ENCODE measurements at places on chromosomes 7 and 10. TPM values are rescaled to one million over a fixed set of nuclear protein-coding genes. Genes with fewer than 3 reads are reported as not detected.

GRCh38 chr10:128437786-128438345 is 311.6 kb upstream of the MKI67 start:
- no peak for DNase-seq

DNA sequence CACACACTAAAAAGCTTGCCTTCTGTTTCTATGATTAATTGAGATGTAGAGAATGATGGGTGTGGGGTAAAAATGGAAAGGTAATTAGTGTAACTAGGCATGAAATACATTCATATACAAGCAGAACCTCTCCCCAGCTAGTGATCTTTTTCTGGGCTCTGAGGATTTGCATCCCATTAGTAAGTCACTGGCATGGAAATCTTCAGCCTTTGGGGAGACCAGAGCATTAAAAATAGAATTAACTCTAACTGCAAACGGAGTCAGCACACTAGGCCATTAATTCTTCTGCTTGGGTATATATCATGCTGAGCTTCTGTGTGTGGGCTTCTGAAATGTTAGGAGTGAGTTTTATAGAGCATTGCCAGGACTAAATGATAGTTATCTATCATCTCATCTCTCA is 128.9 kb downstream of the HDAC9 start:
- no peak for DNase-seq

DNA sequence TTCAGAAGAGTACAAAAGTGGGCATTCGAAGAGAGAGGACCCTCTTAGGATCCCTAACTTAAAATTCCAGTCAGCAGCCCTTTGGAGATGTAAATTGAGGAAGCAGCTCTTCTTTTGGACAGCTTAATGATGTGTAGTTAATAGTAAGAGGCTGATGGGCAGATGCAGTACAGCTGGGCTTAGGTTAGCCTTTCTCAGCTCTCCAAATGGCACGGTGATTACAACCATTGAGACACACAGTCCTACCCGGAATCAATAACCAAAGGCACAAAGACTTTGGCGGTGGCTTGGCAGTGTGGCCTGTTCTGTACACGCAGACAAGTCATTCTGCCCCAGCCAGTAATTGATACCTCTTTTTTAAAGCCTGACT is 26.8 kb downstream of the GAD2 start:
- no peak for DNase-seq

- DNase-seq: no peak
These were observed 11.5 kb downstream of the ELFN1 start for GRCh38 chr7:1681581-1681980.

DNA sequence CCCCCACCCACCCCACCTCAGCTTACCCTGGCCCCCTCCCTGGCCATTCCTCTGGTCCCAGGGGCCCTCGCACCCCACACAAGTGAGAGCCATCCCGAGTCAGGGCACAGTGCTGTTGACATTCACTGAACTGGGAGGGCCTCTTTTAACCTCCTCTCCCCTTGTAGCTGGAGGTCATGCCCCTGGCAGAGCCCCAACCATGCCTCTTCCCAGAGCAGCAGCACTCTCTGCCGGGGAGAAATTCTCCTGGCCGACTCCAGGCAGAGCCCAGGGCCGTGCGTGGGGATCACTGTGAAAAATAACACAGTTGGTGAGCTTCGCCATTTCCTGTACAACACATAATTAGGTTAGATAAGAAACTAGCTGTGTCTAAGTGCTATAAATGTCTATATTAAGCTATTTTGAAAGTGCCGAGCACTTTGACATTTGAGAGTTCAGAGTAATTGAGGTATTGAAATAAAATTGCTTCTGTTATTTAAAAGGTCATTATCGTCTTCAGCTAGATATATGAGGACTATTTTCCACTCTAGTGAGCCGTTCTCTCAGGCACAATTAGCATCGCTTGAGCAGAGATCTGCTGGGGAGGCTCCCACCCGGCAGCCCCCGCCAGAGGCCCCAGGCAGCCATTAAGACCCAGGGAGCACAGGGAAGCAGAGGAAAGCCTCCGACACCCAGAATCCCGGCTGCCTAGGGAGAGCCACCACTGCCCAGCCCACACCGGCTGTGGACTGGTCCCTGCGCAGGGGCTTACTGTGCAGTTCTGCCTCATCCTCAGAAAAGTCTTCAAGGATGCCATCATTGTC is 62.4 kb upstream of the LRRC18 start:
- no peak for DNase-seq

GRCh38 chr10:100653957-100654781 is 91.2 kb upstream of the PAX2 start:
- DNase-seq: no peak

DNA sequence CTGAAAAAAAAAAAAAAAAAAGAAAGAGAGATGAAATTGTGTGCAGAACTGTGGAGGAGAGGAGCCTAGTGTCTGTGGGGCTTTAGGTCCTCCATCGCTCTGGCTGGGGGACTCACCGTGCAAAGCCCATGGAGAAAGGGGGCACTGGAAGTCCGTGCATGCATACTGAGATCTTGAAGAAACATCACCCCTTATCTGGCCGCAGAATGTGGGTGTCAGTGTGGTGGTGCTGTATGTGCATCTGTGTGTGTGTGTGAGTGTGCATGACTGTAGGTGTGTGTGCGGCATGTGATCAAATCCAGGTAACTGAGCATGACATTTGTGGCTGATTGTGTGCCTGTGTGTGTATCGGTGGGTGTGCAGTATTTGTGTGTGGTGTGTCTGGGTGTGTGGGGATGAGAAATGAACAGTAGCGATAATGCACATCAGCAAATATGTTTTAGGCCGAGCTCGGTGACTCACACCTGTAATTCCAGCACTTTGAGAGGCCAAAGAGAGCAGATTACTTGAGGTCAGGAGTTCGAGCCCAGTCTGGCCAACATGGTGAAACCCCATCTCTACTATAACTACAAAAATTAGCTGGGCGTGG is 8.8 kb upstream of the CLDN3 start:
- no peak for DNase-seq

GRCh38 chr10:123103944-123104343 is 31.8 kb upstream of the HMX3 start:
- no peak for DNase-seq

GRCh38 chr7:152937282-152937681 is 177.7 kb downstream of the ACTR3B start:
- DNase-seq: no peak

DNA sequence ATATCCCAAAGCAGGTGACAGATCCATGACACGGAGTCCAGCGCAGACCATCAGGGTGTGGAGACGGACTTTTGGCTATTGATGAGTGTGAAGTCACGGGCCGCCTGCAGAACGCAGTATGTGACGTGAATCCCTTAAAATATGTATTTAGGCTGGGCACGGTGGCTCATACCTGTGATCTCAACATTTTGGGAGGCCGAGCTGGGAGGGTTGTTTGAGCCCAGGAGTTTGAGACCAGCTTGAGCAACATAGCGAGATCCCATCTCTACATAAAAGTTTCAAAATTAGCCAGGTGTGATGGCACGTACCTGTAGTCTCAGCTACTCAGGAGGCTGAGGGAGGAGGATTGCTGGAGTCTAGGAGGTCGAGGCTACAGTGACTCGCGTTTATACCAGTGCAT is 1.9 kb upstream of the AMZ1 start:
- DNase-seq: no peak

GRCh38 chr7:94761451-94761850 is 105.5 kb upstream of the SGCE start:
- DNase-seq: no peak

DNA sequence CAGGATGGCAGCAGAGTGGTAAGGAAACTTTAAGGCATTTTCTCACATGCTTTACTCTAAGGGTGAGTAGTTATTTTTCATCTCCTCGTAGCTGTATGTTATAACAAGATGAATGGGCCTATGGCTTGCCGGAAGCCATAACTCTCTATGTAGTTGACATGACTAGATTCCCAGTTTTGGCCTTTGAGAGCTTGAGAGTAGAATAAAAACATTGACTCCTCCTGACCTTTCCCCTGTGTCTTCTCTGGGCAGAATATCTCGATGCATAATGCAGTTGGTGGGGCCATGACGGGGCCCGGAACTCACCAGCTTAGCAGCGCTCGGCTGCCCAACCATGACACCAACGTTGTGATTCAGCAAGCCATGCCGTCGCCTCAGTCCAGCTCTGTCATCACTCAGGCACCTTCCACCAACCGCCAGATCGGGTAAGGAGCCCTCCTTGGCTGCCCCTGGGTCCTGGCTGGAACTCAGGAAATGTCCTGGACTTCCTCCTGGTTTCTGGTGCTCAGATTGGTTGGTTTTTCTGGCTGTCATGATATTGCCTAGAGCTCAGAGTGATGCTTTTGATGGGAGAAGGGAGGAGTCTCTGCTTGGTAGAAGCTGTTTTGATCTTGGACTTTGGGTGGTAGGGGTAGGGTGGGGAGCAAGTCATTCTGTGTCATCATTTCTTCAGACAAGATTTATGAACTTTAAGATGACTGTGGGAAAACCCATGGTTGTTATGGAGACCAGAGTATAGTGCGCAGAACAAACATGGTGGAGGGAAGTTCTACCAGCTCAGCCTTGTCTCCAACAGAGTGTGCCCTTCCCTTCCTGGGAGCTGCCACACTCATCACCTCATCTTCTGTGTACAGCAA is 158.0 kb downstream of the CREB5 start:
- DNase-seq: no peak

DNA sequence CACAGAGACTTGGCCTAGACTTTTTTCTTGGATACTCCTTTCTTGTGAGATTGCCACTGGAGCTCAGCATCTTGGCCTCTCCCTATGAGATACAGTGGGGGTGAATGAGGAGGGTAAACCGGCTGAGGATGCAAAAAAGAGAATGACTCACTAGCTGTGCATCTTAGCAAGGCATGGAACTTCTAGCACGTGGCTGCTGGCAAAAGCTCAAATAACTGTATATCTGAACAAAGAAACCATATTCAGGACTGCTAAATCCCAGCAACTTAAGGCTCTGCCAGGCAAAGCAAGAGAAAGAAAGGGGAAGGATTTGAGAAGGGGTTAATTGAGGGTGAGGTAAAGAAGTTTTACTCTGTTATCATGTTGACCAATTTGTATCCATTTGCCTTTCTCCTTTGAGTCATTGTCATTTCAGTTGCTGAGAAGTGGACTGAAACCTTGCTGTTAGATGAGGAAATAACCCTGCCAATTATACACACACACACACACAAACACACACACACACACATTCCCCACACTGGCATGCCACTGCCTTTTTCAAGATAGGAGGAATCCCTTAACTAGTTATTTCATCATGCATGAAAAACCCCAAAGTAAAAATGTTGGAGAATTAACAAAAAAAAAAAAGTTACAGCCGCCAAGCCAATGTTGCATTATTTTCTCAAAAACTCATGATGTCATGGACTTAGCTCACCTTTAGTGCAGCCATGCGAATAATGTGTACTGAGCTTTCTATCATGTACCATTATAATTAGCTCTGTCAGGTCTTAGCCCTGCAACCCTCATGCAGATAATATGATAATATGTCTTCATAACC is 997.3 kb downstream of the LRMDA start:
- no peak for DNase-seq

DNA sequence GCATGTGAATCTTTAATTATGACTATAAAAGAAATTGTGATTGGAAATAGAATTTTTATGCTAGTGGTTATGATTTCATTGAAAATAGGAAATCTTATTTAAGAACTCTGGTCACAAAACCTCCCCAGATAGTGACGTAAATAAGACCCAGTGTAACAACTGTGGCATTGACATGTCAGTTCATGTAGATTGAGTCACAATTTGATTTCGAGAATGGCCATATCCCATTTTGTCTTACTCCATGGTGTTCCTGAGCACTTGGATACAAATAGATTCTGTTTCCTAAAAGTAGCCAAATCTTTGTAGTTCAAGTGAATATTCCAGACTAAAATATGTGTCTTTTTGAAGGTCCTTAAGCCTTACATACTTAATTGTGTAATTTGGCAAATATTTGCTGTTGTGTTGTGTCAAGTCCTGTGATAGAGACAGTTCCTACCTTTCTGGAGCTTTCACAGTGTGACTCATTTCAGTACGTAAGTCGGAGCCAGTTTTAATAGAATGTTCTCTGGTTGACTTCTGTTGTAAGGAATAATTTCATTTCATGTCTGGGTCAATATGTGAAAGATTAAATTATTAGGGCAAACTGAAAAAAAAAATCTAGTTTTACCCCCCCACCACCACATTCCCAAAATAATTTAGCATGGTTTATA is 37.1 kb upstream of the TOMM7 start:
- no peak for DNase-seq

- no peak for DNase-seq
These were observed 22.1 kb upstream of the CARD11 start for GRCh38 chr7:3065724-3066143.

GRCh38 chr7:19016140-19016539 is 101.3 kb downstream of the TWIST1 start:
- no peak for DNase-seq

DNA sequence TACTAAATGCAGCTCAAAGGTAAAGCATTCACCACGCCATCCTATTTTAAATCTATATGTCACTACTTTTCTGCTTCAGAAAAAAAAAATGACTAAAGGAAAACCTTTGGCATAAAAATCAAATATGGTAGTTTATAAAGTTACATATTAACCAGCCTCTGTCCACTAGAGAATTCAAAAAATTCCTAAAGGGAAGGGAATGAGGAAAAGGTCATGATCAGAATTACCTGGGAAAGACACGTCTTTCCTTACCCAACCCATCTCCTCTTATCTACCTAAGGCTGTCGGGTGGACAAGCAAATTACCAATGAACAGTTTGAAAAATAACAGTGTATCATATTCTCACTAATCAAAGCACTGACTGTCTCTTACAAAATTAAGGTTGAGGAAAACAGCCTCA is 100.7 kb upstream of the TMEM106B start:
- no peak for DNase-seq

Gene IDI2
- 133 TPM for total RNA-seq

Gene LRRN3
- total RNA-seq: 0.15 TPM

Gene CYTH3
- total RNA-seq: 8.9 TPM

Gene CYP26A1
- total RNA-seq: not detected

Gene CTAGE8
- not detected for total RNA-seq

Gene EBF3
- total RNA-seq: 8.5 TPM

Gene ST8SIA6
- total RNA-seq: 1.1 TPM

Gene UCN3
- not detected for total RNA-seq

Gene ACTA2
- total RNA-seq: 51.0 TPM

Measured in psoas muscle (tissue), 8 donors.